ENCODE measurements at places on chromosomes 13 and 19.

GRCh38 chr13:50950849-50951248, 41.3 kb downstream of the RNASEH2B start:
- DNase-seq: no peak

DNA sequence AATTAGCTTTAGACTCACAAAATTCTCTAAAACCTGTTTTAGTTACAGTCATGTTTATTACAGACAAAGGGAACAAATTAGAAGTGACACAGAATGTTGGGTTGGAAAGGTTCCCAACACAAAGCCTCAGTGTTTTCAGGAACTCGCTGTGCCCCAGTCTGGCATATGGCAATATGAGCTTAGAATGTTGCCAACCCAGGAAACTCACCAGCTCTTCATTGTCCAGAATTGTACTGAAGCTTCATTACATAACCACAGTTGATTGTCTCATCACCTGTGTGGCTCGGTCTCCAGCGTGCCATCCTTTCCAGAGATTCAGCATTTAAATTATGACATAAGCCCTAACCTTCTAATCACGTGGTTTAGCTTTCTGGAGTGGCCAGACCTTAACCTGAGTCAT, 19.1 kb downstream of the ZNF264 start:
- DNase-seq: no peak

DNA sequence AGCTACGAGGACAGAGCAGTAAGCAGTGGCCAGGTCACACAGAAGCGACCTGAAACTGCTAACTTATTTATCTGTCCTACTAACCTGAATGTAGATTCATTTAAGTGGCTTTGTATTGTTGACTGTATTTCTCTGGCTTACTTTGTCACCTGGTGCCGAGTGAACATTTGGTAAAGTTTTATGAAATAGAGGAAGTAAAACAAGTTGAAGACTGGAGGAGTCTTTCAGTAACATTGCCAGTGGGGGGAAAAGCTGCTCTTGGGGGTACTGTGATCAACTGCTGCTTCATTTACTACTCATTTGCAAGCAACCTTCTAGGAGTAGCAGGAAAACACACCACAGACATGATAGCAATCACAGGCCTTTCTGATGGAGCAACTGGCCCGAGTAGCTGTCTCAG, 615.0 kb downstream of the FGF9 start:
- DNase-seq: peak; percentile 43

DNA sequence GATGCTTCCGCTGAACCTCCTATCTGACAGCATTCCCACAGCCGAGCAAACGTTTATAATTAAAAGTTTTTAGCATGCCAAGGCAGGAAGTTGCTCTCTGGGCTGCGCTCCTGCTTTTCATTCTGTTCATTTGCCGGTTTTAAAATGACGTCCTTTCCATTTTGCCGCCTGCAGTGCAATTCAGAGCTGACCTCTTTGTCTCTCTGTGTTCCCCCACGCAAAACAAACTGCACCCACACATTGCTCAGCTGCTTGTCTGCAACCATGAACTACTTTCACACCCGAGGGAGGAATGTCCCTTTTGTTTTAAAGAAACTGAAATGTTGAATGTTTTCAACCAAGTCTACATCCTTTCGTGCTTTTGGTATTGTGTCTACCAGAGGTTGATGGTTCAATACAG, 416.5 kb downstream of the EFNB2 start:
- DNase-seq: no peak

DNA sequence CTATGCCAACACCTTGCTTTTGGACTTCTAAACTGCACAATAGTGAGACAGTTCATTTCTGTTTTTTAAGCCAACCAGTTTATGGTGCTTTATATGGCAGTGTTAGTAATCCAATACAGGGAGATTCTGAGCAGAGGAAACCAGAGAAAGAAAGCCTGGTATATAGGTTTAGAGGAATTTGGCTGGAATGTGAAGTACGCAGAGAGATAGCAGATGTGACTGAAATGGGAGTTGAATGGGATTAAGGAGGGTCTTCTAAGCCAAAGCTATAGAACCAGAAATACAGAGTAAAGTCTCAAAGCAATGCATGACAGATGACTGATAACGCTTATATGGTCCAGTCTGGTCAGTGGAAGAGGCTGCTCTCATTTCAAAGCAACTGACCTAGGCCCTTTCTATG, 453.7 kb downstream of the GPC6 start:
- DNase-seq: no peak

- DNase-seq: no peak
Measured at GRCh38 chr13:29999492-30000369, 149.3 kb upstream of the UBL3 start.

DNA sequence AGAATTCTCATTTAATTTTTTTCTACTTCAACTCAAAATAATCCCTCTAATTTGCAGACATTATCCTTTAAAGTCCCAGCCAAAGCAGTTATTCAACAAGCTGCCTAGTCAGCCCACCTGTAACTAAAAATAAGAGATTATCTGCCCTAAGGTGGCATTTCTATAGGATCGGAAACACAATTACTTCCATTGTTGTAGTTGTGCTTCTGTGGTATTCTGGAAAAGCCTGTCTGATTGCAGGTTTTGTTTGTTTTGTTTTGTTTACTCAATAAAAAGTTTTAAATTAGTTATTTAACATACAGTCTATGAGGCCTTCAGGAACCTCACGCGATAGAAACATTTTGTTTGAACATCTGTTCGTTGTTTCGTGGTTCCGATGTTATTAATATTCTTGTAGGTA, 101.0 kb downstream of the ZIC5 start:
- no peak for DNase-seq

DNA sequence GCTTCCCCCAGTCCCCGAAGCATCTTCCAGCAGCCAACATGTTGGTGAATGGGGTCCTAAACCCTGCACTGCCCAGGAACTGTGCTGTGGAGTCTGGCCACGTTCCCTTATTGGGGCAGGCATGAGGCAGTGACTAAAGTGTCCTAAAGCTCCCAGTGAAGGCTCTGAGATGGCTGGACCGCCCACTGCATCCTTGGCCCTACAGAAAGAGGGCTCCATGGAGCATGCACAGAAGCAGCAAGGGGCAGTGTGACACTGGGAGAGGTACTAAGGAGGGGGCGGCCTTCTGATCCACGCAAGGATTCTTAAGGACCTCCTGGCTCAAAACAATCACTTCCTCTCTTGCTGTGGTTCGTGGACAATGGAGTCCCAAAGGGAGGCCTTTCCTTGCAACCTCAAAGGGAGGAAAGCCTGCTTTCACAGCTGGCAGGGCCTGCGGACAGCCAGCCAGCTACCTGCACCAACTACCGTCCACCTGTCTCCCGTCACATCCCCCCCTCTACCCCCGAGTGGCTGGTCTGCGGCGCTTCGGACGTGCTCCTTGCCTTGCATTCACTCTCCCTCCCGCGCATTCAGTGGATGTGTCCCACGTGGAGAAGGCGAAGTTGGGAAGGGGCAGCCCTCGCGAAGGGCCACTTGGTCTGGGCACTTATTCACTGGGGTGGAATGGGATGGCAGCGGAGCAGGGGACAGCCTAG, 63.9 kb upstream of the STARD13 start:
- DNase-seq: peak; percentile 47

- no peak for DNase-seq
Measured at GRCh38 chr13:27825072-27825471, 32.8 kb downstream of the GSX1 start.

DNA sequence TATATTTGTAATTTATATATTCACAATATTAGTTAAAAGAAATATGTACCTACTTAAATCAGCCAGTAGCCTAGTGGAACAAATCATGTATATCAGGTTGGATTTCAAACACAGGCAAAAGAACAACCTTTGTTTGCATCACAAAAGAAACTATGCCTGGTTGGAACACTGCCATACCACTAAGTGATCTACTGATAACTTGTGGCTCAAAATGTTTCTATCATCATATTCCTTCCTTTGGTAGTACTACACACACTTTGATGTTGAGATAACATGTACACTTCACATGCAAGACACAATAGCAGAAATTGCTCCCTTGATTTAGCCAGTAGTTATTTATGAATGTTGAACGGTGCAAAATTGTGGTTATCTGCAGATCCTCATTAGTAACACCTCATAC, 146.0 kb upstream of the GPC6 start:
- no peak for DNase-seq

GRCh38 chr13:112448621-112449544, 72.7 kb downstream of the SPACA7 start:
- no peak for DNase-seq

DNA sequence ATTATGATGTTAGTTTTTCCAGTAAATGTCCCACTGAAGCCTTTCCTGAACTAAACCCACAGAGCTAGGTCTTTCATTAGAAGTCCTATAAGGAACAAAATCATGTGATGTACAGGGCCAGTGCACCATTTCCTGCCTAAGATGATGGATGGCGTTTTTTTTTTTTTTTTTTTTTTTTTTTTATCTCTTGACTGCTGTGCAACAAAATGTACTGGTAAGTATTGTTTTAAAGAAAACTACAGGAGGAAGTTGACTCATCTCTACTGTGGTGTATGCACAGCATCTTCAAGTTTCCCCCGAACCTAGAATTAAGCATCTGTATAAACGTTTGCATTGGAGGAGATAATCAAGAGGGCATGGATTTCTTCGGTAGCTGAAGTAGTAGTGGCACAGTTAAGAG, 197.5 kb downstream of the NBEA start:
- no peak for DNase-seq

DNA sequence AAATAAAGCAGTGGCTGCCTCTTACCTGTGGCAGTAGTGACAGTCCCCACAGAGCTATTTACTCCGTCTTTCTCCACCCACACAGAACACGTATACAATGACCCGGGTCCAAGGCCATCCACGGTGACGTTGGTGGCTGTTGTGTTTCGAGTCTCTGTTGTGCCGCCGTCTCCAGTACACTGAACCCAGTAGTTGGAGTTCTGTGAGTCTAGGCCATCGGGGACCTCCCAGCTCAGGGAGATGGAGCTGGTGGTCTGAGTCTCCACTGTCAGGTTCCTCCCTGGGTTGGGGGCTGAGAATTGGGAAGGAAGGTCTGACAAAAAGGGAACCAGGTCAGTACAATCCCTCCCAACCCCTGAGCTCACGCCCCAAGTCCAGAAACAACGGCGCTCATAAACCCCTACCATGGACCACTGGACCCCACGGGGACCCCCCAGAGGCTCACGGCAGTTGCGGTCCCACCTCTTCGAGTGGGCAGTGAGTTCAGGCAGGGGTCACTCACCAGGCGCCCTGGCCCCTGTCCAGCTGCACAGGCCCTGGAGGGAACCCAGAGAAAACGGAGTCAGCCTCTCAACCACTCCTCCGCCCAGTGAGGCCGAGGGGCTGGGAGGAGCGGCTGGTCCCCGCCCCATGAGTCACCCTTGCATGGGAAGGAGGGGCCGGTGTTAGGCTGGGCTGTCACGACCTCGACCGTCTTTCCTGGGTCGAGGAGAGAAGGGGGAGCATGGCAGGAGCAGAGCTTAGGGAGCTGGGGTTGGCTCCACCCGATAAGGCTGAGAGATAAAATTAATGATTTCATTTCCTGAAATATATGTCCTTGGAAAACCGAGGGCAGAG, 2.4 kb downstream of the PTPRH start:
- peak; percentile 81 for DNase-seq

DNA sequence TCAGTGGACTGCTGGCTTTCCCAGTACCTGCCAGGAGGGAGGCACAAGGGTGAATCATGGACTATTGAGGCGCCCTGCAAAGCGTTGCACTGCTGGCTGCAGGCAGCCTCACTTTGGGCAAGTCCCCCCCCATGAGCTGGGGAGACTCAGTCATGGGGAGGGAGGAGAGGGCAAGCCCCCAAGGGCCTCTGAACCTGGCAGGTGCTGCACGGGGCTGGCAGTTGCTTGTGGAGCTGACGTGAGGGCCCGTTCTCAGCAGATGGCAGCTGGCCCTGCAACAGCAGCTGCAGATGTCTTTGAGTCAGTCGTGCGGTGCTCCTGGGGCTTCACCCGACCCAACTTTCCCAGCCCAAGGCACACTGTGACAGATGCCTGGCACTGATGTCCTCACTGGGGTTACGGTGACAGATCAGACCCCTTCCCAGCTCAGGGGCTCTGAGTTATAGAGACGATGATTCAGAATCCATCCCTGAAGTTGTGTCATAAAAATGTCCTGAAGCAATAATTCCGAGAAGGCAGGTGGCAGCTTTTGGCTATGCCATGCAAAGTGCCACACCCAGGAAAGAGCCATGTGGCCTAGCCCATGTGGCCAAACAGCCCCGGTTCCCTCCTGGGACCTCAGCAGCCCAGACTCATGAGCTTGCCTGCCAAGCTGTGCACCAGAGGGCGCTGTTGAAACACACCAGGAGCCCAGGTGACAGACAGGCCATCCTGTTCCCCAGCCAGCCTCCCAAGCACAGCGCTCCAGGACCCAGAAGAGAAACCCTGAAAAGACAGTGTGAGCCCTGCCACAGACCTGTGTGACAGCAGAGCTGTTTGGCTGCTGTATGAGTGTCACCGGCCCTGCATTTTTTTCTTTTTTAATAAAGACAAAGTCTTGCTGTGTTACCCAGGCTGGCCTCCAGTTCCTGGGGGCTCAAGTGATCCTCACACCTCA, 53.6 kb upstream of the LDLR start:
- peak; percentile 91 for DNase-seq

DNA sequence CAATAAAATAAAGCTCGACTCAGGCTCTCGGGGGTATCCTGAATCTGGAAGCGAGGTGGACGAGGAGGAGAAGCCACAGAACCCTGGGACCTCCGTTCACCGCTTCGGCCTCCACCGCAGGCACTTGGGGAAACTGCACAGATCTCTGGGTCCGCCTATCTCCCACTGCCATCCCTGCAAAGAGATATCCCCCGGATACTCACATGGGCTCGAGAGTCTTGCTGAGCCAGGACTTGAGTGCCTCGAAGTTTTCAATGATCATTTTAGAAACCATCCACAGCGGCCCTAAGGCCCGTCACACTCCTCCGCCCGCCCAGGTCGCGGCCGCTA, 589 bp downstream of the RBM26 start:
- DNase-seq: no peak
